HL-60 (cell line): ENCODE measurements at places on chromosomes 11 and 22.

DNA sequence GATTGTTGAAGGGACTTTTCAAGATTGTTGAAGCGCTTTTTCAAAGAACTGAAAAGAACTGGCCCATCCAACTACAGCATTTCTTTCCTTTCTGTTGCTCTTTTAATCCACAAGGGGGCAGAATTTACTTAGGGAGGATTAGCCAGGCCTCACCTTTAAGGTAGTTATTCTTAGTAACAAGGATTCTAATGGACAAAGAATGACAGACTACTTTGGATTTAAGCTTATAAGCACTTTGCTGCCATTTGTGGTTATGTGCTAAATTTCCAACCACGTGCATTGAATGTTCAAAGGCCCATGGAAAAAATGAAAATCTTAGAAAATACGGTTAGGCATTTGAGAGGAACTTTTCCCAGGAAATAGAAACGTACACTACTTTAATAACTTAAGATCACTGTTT lies 49.5 kb upstream of the HSPA8 start:
- peak; percentile 11 for DNase-seq

- DNase-seq: no peak
Observed at GRCh38 chr11:48150213-48150612, 66.4 kb upstream of the OR4B1 start.

DNA sequence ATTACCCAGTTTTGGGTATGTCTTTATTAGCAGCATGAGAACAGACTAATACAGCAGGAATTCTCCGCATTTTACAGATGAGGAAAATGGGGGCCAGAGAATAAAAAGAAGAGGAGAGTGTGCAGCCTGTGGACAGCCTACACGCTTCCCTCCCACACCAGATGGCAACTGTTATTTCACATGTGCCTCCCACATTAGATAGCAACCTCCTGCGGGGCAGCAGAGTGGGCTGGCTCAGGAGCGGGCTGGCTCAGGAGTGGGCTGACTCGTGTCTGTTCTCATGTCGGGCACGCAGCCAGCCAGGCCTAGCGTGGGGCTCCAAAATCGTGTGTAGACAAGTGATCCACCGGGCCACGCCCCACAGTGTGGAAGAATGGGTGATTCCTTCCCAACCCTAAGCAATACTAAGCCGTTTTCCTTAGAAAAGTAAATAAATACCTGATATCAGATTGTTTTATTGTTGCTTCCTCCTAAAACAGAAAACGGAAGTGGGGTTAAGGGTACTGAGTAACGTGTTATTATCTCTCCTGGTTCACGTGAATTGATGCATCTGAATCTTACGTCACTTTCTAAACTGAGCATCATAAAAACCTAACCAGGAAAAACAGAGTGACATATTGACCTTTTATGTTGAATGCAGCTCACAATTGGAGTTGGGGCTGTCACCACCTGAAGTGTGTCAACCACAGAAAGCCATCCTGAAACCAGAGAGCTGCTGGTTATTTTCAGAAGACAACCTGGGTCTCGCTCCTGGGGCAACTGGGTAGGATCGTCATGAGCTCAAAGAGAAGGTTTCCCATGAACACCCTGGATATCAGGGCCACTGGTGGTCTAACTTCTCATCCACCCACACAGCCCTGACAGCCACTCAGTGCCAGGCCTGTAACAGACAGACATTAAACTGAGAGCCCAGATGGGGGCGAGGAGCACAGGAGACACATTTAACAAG lies 3.3 kb downstream of the TTLL1 start:
- DNase-seq: no peak

DNA sequence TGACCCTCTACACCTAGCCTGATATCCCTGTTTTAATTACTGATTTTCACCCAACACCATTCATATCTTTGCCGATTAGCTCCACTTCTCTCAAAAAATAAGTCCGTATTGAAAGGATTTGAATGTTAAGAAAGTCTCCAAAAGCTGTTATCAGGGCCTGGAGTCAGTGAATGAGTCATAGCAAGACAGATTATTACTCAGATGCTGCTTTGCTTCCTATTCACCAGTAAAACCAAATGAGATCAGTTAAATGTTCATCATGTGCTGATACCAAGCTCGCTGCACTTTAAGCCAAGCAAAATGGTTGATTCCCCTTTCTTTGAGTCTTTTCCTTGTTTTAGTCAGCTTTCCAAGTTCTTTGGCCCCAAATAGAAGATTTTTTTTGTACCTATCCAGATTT lies 228.4 kb downstream of the FAT3 start:
- DNase-seq: no peak

GRCh38 chr11:34843271-34843670 lies 72.9 kb downstream of the APIP start:
- no peak for DNase-seq

- no peak for DNase-seq
Observed at GRCh38 chr11:45541693-45542434, 123.6 kb downstream of the CHST1 start.

- no peak for DNase-seq
Observed at GRCh38 chr22:50057278-50058060, 629 bp downstream of the TTLL8 start.

GRCh38 chr11:15793043-15793996 lies 563.0 kb downstream of the SOX6 start:
- DNase-seq: peak; percentile 11

GRCh38 chr22:35458547-35459422 lies 58.8 kb downstream of the MCM5 start:
- DNase-seq: no peak

GRCh38 chr11:90947930-90948329 lies 725.1 kb upstream of the CHORDC1 start:
- no peak for DNase-seq

- no peak for DNase-seq
Observed at GRCh38 chr11:47163193-47163592, 13.5 kb downstream of the ARFGAP2 start.

DNA sequence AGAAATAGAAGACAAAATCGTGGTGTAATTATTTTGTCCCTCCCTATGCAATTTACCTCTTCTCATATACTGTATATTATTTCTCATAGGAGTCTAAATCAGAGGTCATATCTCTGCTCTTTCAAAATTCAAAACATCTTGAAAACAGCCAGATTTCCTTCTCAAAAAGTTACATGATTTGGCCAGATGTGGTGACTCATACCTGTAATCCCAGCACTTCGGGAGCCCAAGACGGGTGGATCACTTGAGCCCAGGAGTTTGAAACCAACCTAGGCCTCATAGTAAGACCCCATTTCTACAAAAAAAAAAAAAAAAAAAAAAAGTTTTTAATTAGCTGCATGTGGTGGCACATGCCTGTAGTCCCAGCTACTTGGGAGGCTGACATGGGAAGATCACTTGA lies 29.0 kb upstream of the DNAJB7 start:
- DNase-seq: no peak

DNA sequence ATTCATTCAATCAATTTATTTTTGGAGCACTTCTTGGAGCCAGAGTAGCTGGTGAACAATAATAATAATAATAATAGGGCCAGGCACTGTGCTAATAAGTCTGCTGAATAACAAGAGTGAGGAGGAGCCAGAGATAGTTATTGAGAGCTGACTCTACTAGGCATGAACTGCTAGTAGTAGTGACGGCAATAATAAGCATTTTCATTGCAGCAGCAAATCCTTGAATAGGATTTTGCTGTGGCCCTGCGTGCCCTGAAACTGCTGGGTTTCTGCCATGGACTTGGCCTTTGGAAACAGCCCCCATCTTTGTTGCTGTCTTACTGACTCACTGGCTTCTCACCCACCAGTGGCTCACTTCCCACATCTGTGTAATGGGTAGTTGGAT lies 545.9 kb downstream of the MIAT start:
- no peak for DNase-seq

- DNase-seq: no peak
Observed at GRCh38 chr11:11247576-11247975, 105.5 kb downstream of the CSNK2A3 start.

DNA sequence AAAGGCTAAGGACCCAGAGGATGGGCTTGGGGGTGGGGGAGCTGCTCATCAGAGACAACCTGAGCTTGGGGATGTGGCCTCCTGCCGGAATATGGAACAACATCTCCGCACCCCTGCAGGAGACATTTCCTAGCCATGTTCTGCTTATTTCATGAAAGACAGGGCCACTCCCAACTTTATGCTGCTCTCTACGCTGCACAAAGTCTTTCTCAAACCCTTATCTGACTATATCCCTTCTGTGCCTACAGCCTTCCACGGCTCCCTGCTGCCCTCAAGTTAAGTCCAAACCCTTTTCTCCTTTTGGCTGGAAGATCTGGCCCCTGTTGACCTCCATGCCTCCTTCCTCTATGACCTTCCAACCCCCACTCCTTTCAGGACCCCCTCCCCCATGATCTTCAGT lies 562.0 kb downstream of the MN1 start:
- no peak for DNase-seq

- DNase-seq: peak; percentile 94
Observed at GRCh38 chr22:46686221-46687047, 51.6 kb downstream of the CERK start.

DNA sequence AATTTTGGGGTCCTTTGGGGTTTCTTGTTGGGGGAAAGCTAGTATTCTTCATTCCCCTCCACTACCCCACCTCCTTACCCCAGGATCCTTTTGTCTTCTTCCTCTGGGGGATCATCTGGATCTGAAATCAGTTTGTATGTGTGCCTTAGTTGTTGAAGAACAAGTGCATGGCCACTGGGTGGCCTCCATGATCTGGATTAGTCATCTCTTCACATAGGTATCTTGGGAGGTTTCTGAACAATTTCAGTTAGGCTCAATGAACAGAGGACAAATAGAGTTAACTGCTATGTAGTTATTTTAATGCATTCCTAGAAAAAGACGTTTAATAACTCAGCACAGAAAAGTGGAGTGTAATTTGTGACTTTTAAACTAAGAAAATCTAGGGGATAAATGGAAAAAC lies 7.1 kb upstream of the VWA5A start:
- peak; percentile 4 for DNase-seq

DNA sequence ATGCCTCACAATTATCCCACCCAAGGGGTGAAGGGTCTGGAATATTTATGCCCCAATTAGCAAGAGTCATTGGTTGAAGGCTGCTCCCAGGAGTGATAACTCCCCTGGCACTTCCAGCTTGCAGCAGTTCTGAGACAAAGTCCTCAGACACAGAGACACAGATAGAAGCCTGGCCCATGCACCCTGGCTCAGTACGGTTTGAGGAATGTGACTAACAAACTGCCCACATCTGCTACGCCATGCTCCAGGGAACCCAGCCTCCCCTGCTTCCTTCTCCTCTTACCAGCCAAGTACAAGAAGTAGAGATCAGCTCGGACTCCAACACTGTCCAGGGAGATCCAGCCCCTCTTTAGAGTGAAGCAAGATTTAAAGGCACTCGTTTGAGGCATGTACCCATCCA lies 48.5 kb upstream of the BMAL1 start:
- no peak for DNase-seq

DNA sequence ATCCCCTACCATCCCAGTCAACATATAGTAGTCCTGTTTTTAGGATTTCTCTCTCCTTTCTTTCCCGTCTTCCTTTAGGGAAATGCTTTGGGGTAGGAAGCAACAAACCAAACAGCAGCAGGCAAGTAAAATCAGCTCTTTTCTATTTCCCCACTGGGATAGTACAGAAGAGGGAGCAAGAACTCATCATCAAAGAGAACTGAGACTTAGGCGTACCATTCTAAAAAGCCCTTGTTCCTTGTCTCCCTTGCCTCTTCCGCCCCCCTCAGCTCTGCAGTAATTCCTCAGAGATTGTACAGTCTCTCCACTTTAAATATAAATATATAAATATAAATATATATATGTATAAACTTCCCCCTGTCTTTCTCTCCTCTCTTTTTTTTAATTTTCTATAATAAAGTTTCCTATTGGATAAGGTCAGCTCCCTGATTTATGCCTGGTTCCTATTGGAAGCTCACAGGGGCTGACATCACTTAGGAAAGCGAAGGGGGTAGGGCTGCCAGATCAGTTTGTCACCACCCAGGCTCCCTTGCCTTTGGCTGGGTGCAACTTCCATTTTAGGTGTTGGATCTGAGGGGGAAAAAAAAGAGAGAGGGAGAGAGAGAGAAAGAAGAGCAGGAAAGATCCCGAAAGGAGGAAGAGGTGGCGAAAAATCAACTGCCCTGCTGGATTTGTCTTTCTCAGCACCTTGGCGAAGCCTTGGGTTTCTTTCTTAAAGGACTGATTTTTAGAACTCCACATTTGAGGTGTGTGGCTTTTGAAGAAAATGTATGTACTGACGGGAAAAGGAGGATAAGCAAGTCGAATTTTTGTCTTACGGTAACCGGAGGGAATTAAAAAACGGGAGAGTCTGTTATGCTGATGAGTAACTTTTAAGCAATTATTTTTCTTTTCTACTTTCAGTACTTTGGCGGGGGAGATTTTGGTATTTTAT lies at the start of gene CTNND1:
Gene CTNND1, plus strand, starts transcription at position 502 of the 934 bp plus-strand sequence. CDS start 29,677 bp downstream, outside the sequence.
- DNase-seq: no peak

GRCh38 chr11:45982656-45983470 lies 60.4 kb downstream of the LARGE2 start:
- no peak for DNase-seq
